ENCODE measurements at places on chromosomes 1 and 21. TPM values are rescaled to one million over a fixed set of nuclear protein-coding genes. Genes with fewer than 3 reads are reported as not detected.

The PROK1 gene
- 0.27 TPM for total RNA-seq

The ITSN1 gene
- 38.6 TPM for total RNA-seq

The CTTNBP2NL gene
- total RNA-seq = 27.4 TPM

The DSCAM gene
- total RNA-seq = 2.6 TPM

The CLCNKB gene
- 0.09 TPM for total RNA-seq

The DNASE2B gene
- not detected for total RNA-seq

The F5 gene
- 0.62 TPM for total RNA-seq

The CRYAA gene
- total RNA-seq = not detected

The CNIH3 gene
- total RNA-seq = 15.3 TPM

The NBPF4 gene
- 0.19 TPM for total RNA-seq

The CYYR1 gene
- total RNA-seq = 8.2 TPM

The LY9 gene
- total RNA-seq = 1.4 TPM

The COP1 gene
- total RNA-seq = 22.4 TPM

The RNF187 gene
- 67.6 TPM for total RNA-seq

The ANKRD45 gene
- total RNA-seq = not detected

The GJB3 gene
- total RNA-seq = 0.46 TPM

The OR2M7 gene
- not detected for total RNA-seq

The GPR157 gene
- 1.9 TPM for total RNA-seq

The GPR25 gene
- not detected for total RNA-seq

The MSH4 gene
- 0.58 TPM for total RNA-seq

The GJA4 gene
- 0.41 TPM for total RNA-seq

The KLHDC8A gene
- total RNA-seq = 0.42 TPM

The GCSAML gene
- total RNA-seq = not detected

The MPZ gene
- 1.0 TPM for total RNA-seq

The ABCG1 gene
- 0.54 TPM for total RNA-seq

The RIPPLY3 gene
- total RNA-seq = 0.34 TPM

The TEDDM1 gene
- total RNA-seq = 0.29 TPM

The C1orf115 gene
- 1.5 TPM for total RNA-seq

The LCE1F gene
- not detected for total RNA-seq

The CYP4A11 gene
- 0.30 TPM for total RNA-seq

The MEAF6 gene
- 46.0 TPM for total RNA-seq

The TMEM54 gene
- 23.7 TPM for total RNA-seq

The VAV3 gene
- total RNA-seq = 27.8 TPM

The KIF26B gene
- 8.3 TPM for total RNA-seq

The ASTN1 gene
- 0.05 TPM for total RNA-seq

The OLFM3 gene
- total RNA-seq = 0.22 TPM

The FMOD gene
- total RNA-seq = 0.05 TPM

The PRAMEF33 gene
- not detected for total RNA-seq

The CELA2A gene
- not detected for total RNA-seq

The APCS gene
- not detected for total RNA-seq

The S100A16 gene
- total RNA-seq = 6.2 TPM

The PKP1 gene
- 0.49 TPM for total RNA-seq

The MYCL gene
- total RNA-seq = 55.7 TPM

The MIER1 gene
- 58.0 TPM for total RNA-seq

The GJA8 gene
- not detected for total RNA-seq

The LRRN2 gene
- total RNA-seq = 1.0 TPM

The TRIM67 gene
- 0.18 TPM for total RNA-seq

The SNX7 gene
- 13.1 TPM for total RNA-seq

The CDK18 gene
- total RNA-seq = 4.8 TPM

The GNG4 gene
- total RNA-seq = 16.8 TPM

The CCDC181 gene
- 28.1 TPM for total RNA-seq

The PROX1 gene
- 24.6 TPM for total RNA-seq

The TGFB2 gene
- 3.4 TPM for total RNA-seq

The RAD54L gene
- 0.81 TPM for total RNA-seq

The DNAJC28 gene
- 3.2 TPM for total RNA-seq

The SLC45A1 gene
- 0.66 TPM for total RNA-seq

The HMGCS2 gene
- not detected for total RNA-seq

The RPE65 gene
- total RNA-seq = not detected

The ZYG11A gene
- total RNA-seq = 0.22 TPM

The MATN1 gene
- 0.86 TPM for total RNA-seq

Measured in motor neuron (in vitro differentiated cells).